Naive thymus-derived CD8-positive, alpha-beta T cell (primary cell): ENCODE measurements at places on chromosomes 13 and 19. TPM values are rescaled to one million over a fixed set of nuclear protein-coding genes. Genes with fewer than 3 reads are reported as not detected.

GRCh38 chr13:26075498-26075897 lies 23.7 kb upstream of the SHISA2 start:
- DNase-seq: no peak

DNA sequence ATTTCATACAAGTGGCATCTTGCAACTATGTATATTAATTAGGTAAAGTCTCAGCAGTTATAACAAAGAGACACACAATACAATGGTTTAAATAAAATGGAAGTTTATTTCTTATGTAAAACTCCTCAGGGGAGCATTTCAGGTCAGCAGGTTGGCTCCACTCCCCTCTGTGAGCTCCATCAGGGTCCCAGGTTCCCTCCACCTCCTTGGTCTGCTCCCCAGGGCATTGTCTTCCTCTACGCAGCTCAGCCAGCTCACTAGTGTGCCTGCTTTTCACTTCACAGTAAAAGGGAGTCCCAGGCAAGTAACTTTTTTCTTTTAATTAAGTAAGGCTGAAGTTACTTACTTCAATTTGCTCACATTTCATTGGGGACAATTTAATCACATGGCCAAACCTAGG lies 135.3 kb upstream of the FNDC3A start:
- DNase-seq: no peak

DNA sequence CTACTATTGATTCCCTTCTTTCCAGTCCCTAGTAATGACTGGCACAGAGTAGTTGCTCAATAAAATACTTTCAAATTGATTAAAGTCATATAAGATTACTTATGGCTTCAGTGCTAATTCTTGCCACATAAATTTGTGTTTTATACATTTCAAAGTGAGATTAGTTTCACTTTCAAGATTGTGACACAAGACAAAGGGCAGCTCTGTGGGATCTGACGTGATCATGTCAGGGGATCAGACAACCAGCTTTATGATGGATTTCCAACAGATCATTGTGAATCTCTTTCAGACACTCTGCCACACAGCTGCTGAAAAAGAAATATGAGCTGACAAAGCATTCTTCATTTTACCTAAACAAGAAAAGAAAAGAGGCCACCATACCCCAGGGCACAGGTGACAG lies 73.4 kb upstream of the POMP start:
- DNase-seq: no peak

THSD1 gene
- polyA plus RNA-seq: 0.23 TPM

- DNase-seq: no peak
These were observed 61.9 kb downstream of the MLLT1 start for GRCh38 chr19:6217752-6218334.

SIGLEC5 gene
- polyA plus RNA-seq: not detected

- no peak for DNase-seq
These were observed 83.5 kb downstream of the ZNF557 start for GRCh38 chr19:7153022-7153421.

HS6ST3 gene
- polyA plus RNA-seq: not detected

DNA sequence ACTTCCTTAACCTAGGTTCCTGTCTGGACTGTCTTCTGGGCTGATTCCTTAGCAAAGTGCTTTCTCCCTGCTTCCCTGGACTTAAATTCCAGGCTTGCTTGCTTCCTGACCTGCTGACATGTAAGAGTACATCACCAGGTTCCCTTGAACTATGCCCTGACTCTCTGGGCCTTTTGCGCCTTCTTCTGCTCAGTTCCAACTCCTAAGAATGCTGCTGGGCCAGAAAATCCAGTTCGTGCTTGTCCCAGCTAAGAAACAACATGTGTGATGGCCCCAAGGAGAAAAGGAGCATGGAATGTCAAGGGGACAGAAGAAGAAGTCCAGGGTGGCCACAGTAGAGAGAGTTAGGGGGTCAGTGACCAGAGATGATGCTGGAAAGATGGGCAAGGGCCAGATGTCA lies 42.6 kb upstream of the MBNL2 start:
- DNase-seq: no peak

SIGLEC12 gene
- not detected for polyA plus RNA-seq

GRCh38 chr13:73480779-73481559 lies 422.2 kb downstream of the KLF5 start:
- no peak for DNase-seq

DNA sequence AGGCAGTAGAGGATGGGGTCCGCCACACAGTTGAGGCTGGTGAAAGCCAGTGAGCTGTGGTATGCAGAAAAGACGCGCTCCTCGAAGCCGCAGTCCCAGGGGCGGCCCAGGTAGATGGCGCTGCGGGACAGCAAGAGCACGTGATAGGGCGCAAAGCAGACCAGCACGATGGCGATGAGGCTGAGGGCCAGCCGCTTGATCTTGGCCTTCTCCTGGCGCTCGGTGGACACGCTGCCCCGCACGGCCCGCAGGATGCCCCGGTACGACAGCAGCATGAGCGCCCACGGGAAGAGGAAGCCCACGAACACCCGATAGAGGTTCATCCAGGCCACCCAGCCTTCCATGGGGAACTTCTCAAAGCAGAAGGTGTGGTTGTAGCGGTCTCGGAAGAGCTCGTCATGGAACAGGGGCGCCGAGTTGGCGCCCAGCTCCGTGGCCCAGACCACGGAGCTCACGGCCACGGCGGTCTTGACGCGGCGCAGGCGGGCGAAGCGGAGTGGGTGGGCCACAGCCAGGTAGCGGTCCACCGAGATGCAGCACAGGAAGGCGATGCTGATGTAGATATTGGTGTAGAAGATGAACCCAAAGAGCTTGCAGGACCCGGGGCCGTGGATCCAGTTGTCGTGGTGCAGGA lies 6.5 kb upstream of the OPA3 start:
- DNase-seq: no peak

DNA sequence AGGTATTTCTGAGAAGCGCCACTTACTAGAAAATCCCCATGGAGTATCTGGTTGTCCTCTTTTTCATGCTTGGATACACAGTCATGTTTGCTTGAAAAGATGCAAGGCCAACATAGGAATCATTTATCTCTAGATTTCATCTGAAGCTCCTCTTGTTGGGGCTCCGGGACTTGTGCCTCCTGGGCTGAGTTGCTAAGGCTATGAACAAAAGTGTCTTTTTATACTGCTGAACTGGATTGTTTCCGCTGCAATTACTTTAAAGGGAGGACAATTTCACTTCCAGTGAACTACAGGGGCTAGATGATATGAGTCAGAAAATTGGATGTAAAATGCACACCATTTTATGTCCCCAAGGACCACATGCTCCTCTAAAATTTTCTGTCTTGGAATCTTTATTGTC lies 114.1 kb downstream of the TNFSF13B start:
- no peak for DNase-seq

HCN2 gene
- 0.06 TPM for polyA plus RNA-seq

CYP2A6 gene
- polyA plus RNA-seq: not detected

GRCh38 chr13:68675209-68675608 lies 1432.4 kb upstream of the ATXN8OS start:
- no peak for DNase-seq

NLRP4 gene
- polyA plus RNA-seq: not detected

KLK15 gene
- polyA plus RNA-seq: not detected

NCCRP1 gene
- polyA plus RNA-seq: not detected

KCNK6 gene
- polyA plus RNA-seq: 3.1 TPM

LRRC8E gene
- not detected for polyA plus RNA-seq

GRCh38 chr13:30711375-30711774 lies 24.0 kb upstream of the ALOX5AP start:
- DNase-seq: no peak
